ENCODE measurements at places on chromosomes 3 and 15. TPM values are rescaled to one million over a fixed set of nuclear protein-coding genes. Genes with fewer than 3 reads are reported as not detected.

The EDC3 gene
- total RNA-seq, result 22.3 TPM

DNA sequence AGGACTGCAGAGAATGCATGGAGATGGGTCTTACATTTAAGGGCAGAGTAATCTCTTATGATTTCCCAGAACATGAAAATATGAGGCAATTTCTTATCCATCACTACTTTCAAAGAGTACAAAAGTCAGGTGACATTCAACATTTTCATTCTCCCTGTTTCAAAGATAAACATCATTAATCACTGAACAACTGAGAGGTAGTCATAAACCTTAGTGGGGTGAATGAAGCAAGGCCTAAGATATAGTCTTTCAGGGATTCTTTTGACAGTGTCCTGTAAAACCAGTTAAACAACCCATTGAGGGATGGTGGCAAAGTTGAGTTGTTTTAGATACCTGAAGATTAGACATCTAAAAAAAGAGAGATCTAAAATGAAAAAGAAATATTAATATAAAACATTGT, 271.6 kb upstream of the CBLB start:
- no peak for DNase-seq

The PAQR5 gene
- total RNA-seq, result not detected

GRCh38 chr3:130712718-130713423, 33.8 kb downstream of the PIK3R4 start:
- no peak for DNase-seq

Measured in CD4-positive, CD25-positive, alpha-beta regulatory T cell (primary cell).